CD4-positive, CD25-positive, alpha-beta regulatory T cell (primary cell): ENCODE measurements at places on chromosomes 1 and 21.

- DNase-seq: no peak
Observed at GRCh38 chr1:46404482-46405196, 10.5 kb downstream of the FAAH start.

DNA sequence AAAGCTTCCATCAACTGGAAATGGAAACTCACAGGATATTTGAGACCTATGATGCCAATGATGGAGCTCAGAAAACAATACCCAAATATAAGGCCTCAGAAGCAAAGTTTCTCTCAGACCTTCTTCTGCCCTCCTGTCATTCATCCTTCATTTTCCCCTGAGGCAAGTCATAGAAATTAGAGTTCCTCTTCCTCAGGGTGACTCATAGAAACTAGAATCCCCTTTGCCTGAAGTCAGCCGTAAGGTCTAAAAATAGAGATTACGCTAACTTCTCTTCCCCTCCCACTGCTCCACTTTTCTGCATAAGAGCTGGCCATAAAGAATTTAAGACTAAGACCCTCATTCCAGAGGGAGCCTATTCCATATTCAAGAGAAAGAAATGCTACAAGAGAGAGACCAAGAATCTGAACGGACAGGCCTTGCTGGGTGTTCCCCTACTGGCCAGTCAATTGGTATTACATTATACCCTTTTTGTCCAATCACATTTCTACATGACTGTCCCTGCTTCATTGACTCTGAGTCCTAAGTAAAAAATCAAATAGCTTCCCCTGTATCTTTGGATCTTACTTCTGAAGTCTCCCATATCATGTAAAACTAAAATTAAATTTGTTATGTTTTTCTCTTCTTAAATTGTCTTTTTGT lies 994.9 kb downstream of the ADGRL2 start:
- no peak for DNase-seq

DNA sequence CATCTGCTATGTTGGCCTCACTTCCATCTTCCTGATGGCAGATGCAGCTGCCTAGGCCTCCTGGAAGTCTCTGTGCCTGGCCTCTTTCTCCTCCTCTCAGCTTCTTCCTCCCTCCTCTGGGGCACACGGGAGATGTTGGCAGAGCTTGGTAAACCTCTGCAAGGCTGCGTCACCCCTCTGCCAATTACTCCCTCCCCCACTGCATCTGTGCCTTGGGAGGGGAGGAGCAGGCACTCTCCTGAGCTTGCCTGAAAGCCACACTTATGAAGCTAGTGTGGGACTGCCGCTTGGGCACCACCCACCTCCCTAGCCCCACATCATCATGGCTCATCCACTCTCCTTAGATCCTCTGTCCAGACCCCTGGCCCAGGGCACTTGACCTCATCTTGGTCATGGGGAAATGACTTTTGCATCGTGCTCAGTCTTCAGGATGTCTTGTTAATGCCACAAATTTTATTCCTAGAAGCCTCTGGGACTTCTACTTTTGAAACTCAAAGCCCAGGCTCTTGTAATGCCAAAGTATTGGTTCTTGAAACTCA lies 7.3 kb upstream of the TMEM51 start:
- no peak for DNase-seq

DNA sequence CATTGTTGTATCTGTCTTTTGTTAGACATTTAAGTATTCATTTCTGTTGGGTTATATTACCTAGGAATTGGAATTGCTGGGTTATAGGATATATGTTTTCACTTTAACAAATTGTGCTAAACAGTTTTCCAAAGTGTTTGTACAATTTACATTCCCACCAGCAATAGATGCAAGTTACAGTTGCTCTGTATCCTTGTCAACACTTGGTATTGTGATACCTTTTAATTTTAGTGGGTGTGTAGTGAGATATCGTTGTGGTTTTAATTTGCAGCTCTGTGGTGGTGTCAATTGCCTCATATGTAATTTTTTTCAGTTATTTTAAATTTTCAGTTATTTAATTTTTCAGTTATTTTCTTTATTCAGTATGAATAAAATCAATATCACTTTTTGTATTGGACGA lies 7.4 kb upstream of the DPH5 start:
- DNase-seq: no peak

- DNase-seq: no peak
Observed at GRCh38 chr1:204409123-204409522, 2.5 kb downstream of the PPP1R15B start.

- DNase-seq: no peak
Observed at GRCh38 chr1:147824798-147825197, 64.4 kb upstream of the GJA5 start.
